ENCODE measurements at places on chromosomes 11 and 22.

DNA sequence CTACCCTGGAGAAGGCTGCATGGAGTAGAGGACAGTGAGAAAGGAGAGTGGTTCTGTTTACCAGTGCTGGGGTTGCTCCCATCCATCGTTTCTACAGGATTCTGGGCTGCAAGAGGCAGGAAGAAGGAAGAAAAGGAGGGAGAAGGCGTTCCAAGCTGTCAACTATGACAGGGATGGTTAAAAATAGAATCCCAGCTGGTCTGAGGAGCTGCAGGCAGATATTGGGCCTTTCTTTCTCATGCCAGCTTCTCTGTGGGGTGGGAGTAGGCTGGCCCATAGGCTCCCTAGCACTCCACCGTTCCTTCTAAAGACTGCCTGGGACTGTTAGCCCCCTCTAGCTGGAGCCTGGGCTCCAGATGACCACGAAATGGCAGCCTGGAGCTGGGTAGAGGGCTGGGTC lies 13.6 kb downstream of the CCKBR start:
- DNase-seq, result no peak

DNA sequence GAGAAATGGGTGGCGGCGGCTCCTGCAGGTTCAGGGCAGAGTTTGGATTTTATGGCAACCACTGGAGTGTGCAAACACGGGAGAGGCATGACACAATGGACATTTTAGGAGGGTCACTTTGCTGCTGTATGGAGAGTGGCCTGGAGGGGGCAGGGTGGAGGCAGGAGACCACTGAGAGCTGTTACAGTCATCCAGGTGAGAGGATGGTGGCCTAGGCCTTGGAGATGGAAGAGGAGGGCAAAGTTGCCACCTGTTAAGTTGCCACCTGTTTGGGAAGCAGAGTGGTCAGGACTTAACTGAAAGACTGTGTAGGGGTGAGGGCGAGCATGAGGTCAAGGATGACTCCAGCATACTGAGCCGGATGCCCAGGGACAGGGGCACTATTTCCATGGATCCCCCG lies 2.3 kb upstream of the RAD9A start:
- DNase-seq, result peak; percentile 63

DNA sequence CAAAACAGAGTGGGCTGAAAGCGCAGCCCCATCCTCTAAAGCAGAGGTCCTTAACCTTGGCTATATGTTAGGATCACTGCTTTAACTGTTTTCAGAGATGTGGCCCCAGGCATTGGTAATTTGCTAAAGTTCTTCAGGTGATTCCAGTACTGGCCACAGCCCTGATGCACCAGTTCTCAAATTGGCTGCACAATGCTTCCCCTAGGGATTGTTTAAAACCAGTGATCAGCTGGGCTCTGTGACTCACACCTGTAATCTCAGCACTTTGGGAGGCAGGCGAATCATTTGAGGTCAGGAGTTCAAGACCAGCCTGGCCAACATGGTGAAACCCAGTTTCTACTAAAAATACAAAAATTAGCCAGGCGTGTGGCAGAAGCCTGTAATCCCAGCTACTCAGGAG lies 8.4 kb upstream of the IRAG1 start:
- DNase-seq, result no peak

DNA sequence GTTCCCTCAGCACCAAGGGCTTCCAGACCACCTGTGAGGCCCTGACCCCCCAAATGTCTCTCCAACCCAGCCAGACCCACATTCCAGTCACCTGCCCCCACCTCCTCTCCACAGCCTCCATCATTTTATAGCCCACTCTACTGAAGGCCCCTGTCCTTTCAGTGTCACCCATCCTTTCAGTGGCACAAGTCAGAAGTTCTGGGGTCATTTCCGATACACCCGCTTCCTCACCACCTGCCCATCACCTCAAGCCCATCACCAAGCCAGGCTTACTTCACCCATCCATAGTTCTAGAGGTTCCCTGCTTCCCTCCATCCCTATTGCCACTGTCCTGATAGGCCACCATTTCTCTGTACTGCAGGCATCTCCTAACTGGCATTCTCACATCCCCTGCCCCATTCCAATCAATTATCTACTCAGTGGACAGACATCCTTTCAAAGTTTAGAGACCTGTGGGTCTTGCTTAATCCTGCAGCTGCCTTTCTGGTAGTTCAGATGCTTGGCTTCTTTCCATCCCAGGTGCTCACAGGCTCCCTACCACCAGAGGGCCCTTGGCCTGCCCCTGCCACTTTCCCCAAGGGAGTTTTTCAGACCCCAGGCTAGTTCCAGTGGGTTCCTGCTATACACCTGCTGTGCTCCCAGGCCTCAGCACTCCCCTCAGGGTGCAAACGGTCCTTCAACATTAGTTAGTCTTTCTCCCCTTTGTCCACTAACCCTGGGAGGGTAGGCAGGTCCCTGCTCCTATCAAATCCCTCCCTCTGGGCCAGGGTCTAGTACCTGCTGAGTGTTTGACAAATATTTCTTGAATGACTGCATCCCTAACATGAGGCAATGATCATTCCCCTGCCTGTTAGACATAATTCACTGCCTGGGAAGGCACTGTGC lies 7.6 kb downstream of the KCNQ1OT1 start:
- peak; percentile 39 for DNase-seq

GRCh38 chr11:46918083-46918787 lies at the start of gene LRP4:
LRP4 (minus strand) TSS chr11:46918550; CDS start chr11:46918379, 171 bp downstream.
- peak; percentile 61 for DNase-seq

- no peak for DNase-seq
These were observed 87.5 kb downstream of the YAP1 start for GRCh38 chr11:102197670-102198139.

Measured in NCI-H82 (cell line).